ENCODE measurements at places on chromosomes 11 and 22.

DNA sequence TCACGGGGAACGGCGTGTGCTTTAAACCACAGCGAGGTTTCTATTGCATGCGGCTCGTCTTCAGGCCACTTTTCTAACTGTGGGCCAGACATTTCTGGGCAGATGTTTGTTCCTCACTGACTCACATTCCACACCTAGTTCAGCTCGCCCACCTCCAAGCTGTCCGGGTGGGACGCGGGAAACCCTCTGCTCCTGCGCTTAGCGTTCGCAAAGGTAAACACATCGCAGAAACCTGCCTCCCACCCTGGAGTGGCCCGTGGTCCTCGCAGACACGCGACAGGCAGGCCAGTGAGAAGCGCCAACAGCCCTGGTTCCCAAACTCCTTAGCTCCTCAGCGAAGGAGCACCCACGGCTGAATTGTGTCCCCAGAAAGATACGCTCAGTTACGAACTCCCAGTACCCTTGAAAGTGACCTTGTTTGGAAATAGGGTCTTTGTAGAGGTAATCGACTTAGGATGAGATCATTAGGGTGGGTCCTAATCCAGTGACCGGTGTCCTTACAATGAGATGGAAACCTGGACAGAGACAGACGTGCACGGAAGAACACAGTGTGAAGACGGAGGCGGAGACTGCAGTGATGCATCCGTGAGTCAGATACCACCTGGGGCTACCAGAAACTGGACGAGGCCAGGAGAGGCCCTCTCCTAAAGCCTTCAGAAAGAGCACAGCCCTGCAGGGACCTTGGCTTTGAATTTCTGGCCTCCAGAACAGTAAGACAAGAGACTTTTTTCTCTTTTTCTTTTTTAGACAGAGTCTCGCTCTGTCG lies 82.7 kb downstream of the CELSR1 start:
- no peak for DNase-seq

GRCh38 chr11:95341221-95341620 lies 110.2 kb upstream of the SESN3 start:
- DNase-seq = peak; percentile 8

DNA sequence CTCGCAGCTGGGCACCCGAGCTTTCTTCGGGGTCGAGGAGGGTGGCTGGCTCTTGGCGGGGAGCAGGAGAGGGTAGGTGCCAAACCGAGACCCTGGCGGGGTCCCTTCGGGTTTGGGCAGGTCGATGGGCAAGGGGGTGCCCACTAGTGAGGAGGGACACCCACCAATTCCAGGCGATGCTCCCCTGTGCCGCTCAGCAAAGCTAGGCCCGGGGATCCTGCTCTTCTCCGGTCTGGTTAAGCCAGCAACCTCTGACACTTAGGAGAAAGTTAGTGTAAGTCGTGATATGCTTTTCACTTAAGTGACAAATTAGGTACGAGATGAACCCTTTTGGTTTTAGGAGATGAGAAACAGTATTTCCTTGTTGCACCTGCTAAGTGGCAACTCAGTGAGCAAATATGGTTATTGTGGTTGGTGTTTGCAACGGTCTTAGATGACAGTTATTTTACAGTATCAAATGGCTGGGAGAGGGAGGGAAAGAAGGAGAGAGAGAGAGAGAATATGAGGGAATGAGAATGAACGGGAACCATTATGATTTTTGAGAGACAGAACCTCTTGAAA lies 565 bp downstream of the NUCB2 start:
- peak; percentile 78 for DNase-seq

DNA sequence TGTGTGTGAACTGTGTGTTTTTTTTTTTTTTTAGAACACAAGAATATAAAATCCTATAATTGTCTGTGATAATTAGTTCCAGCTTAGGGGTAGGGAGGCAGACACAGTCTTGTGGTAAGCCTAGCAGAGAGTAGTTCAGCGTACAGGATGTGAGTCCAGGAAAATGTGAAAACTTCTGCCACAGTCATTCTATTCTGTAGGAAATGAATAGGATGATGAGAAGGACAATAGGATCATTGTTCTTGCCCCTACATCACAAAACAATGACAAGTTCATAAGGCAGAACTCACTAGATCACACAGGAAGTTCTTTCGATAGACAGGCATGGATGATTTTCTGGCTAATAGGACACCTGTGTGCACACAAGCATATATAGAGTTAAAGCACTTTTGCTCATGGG lies 132.2 kb downstream of the NAV2 start:
- DNase-seq = no peak

DNA sequence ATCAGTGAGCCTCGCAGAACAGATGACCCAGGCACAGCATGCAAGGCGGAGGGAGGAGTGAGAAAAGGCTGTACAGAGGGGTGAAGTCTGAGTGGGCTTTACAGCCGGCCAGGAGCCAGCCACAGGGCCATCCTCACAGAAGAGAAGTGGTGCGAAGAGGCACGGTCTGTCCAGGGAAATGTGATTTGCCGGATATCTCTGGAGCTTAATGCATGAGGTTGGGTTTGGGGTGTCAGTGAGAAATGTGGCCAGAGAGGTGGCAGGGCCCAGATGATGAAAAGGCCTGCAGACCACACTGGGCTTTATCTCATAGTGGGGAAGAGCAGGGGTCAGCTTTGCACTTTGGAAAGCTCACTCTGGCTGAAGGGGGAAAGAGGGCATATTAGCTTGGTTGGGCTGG lies 255.2 kb downstream of the BUD13 start:
- DNase-seq = no peak

DNA sequence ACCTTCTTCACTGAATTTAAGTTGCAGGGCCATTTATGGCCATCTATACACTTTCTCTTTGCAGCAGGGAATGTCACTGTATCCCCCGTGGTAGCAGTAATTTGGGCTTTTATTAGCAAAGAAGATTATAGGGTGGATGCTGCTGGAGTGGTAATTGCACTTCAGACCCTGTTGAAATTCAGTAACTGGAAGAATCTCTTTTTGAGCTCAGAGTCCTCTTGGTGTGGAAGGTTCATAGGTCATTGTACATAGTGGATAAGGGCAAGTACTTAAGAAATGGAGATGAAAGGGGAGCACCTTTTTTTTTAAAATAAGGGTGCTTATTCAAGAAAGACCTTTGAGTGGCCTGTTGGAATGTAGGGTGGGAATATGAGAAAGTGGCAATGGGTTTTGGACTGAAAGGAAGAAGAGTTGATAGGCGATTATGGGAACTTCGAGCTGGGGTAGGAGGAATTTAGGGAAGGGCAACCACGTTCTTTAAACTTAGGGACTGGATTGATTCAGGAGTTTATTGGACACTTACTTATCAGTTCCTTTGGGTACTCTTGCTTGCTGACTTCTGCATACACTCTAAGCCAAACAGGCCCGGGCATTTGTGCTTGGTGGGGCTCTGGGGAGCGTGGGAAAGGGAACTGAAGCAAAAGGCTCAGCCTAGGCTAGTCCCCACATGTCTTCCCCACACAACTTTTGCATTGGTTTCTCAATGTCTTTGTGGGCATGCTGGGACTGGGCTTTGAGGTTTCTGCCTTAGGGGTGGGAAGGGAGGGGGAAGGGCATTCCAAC lies 26.5 kb downstream of the CTNND1 start:
- peak; percentile 70 for DNase-seq

GRCh38 chr11:122126024-122126688 lies 10.1 kb upstream of the BLID start:
- no peak for DNase-seq

DNA sequence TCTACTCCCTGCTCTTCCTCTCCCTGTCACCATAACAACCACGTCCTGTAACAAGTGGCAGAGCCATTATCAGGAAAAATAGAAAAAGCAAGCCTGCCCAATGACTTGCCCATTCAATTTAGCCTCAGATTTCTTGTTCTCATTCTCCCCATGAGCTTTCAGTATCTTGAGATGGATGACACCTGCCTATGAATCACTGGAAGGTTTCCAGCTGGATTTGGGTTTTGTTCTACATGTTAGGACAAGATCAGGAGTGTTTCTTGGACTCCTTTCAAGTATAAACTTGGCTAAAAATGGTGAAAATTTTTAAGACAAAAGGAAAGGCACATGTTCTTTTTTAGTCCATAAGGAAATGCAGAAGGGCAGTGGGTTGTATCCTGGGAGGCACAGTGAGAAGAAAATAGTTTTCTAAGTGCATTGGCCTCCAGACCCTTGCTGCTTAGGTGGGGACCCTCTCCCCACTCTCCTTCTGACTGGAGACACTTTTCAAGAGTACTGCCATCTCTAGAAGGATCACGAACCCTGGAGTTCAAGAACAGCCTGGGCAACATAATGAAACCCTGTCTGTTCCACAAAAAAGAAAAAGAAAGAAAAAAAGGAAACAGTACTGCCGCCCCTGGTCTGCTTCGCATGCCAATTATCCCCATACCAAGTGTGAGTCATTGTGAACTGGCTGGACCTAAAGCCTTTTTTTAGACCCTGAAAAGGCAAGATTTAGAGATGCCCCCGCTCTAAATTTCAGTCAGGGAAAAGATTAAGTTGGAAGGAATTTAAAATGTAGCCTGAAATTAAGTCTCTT lies 51.0 kb downstream of the MTNR1B start:
- DNase-seq = peak; percentile 61

DNA sequence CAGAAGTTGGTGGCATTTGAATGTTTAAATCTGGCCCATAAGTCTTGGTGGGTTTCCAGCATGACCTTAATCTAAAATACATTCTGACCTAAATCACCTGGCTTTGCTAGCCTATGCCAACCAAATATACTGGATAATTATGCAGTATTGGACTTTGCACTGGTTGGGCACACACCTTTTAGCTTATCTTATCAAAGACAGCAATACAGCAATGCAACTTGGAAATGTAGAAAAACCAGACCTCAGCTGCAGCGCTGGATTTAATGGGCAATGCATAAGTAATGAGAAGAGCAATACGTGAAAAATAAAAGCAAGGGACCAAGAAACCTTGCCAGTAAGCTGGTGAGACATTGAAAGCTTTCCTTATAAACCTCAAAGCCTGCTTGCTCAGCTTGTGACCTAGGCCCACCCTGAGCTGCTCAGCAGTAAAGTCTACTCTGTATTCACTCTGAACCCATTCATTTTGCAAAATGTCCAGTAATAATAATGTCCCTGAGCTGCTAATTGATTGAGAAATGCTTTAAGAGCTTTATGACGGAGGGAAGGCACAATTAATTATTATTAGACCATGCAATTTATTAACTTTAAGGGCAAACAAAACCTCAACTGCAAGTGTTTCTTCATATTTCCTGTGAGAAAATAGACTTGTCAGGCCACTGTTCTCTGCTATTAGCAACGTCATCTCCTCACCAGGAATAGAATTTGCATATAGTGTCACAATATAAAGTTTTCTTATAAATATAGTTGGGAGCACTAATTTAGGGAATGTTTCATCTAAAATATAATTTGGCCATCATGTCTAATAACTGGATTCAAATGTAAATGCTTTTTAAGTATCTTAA lies 49.4 kb upstream of the CEP295 start:
- DNase-seq = no peak

DNA sequence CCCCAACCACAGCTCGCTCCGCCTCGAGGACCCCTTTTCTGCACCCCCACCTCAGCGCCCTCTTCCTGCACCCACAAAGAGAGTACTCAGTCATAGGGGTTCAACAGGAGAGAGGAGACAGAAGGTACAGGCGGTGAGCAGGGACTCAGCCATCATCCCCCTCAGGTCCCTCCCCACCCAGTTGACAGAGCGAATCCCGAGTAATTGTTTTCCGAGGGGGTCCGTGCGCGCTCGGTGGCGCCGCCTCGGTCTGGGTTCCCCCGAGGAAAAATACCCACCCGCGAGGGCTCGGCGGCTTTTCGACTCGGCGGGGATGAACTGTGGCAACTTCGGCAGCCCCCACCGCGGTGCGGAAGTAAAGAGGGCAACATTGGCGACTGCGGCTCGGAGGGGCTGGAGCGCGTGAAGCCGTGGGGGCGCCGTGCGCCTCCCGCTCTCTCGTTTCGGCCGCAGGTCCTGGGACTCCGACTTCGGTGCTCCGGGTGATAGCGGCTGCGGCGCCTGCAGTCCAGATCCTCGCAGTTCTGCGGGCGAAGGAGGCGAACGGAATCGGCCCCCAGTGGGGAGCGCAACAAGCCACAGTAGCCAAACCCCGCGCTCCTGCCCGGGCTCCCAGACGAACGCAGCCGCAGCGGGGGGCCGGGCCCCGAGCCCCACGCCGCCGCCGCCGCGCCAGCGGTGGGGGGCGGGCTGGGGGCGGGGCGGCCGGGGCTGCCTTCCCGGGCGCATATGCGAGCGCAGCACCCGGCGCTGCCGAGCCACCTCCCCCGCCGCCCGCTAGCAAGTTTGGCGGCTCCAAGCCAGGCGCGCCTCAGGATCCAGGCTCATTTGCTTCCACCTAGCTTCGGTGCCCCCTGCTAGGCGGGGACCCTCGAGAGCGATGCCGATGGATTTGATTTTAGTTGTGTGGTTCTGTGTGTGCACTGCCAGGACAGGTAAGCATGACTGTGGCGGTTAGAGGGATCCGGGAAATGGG lies at the start of gene NELL1:
Gene NELL1 (plus strand): TSS at position 743 of the 976 bp plus-strand sequence.
- DNase-seq = no peak

DNA sequence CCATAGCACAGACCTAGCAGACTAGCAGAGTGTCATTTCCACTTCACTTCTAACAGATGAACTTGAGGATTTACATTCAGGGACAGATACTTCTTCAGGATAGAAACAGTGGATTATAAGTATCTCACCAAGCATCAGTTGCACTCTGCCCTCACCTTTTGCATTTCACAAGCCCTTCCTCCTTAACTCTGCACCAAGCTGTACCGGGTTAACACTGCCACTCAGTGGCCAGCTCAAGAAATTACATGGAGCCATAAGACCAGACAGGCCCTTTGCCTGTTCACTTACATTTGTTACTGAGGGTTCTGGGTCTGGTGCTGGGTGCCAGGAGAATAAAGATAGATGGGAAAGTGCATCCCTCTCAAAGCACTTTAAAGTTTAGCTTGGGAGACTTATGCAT lies 309.8 kb downstream of the SHANK2 start:
- DNase-seq = no peak

GRCh38 chr11:59523541-59523940 lies 12.2 kb downstream of the OR4D9 start:
- peak; percentile 16 for DNase-seq

DNA sequence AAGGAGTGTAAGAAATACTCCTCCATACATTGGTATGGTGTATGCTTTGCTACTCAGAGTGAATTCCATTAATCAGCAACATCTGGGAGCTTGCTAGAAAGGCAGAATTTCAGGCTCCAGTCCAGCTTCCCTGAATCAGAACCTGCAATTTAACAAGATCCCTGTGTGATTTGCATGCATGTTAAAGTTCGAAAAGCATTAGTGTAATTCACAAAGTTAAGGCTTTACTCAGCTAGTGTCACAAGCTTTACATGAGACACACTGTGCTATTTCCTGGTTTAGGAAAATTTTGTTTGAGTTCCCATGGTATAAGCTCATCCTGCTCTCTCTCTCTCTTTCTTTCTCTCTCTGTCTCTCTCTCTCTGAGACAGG lies 37.0 kb upstream of the HEPHL1 start:
- no peak for DNase-seq

Data from myocyte (in vitro differentiated cells).